Bone marrow (tissue), 2 donors: ENCODE measurements at places on chromosomes 3 and 15.

- no peak for DNase-seq
These were observed 14.3 kb downstream of the SMC4 start for GRCh38 chr3:160413613-160414248.

DNA sequence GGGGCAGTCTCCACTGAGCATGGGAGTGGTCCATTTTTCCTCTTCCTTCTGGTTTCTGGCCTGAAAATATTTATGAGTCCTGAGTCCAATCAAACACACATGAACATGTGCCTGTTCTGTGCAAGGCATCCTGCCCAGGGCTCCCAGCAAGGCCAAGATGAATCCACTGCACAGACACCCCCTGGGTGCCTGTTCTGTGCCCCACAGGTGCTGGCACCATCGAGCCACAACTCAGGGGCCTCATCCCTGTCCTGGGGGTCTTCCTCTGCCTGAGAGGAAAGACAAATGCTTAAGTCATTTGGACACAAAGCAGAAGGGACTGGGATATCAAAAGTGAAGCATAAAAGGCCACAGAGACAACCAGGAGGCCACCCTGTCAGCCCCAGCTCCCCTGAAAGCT, 87.4 kb upstream of the IQSEC1 start:
- DNase-seq: no peak

- no peak for DNase-seq
These were observed 99.8 kb downstream of the NSUN3 start for GRCh38 chr3:94162700-94163099.

GRCh38 chr3:37661615-37662306, 199.9 kb upstream of the CTDSPL start:
- DNase-seq: no peak

DNA sequence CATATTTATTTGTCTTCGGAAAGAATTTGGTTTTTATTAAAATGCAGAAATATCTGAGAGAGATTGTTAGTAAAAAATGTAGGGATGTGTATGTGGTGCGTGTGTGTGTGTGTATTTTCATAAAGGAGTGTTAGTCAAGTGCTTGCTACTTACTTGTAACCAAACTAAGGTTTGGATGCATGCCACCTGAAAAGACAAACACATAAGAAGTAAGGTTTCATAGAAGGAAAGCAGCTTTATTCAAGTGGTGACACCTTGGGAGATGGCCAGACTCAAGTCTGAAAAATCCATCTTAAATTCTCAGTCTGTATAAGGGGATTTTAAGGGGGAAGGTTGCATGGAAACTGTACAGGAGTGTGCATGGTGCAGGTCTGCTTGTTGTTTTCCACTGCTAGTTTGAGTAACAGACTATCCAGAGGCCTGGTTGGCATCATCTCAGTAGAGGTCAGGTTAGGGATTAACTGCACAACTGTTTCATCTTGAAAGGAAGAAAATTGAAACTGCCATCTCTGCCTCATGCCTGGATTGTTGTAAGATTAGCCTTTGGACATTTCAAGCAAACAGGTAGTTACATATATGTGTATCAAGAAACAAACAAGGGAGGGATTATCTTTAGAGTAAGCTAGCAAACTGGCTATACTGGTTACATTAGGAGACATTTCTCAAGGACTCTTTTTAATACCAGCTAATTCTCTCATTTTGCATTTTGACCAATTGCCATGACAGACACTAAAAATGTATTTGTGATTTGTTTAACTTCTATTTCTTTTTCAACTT, 196.7 kb downstream of the EPHA6 start:
- DNase-seq: no peak

DNA sequence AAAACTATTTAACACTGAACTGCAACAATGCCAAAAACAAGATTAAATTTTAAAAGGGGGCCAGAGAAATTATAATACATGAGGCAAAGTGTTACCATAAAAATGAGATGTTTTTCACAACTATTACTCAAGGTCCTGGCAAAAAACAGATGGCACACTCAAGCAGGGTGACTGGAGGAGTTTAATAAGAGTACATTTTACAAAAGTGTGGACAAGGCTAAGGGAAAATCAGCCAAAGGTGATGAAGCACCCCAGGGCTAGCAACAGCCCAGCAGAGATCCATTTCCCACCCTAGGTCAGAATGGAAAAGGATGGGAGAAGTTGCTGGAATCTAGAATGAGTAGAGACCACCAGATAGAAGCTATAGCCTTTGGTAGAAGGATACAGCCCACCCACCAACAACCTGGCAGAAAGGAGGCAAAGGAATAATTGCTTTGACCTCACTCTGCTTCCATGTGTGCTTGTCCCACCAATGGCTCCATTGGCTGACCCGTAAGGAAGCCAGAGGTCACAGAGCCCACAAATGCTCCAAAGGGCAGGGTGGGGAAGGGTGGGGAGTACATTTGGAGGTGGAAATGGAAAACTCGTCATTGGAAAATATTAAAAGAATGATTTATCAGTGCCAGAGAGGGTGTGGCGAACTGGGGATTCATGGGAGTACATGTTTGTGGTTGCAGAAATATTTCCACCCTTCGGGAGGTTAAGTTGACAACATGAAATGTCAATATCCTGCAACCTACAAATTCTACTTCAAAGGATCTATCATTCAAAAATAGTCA, 161.0 kb upstream of the UBE2E2 start:
- no peak for DNase-seq

DNA sequence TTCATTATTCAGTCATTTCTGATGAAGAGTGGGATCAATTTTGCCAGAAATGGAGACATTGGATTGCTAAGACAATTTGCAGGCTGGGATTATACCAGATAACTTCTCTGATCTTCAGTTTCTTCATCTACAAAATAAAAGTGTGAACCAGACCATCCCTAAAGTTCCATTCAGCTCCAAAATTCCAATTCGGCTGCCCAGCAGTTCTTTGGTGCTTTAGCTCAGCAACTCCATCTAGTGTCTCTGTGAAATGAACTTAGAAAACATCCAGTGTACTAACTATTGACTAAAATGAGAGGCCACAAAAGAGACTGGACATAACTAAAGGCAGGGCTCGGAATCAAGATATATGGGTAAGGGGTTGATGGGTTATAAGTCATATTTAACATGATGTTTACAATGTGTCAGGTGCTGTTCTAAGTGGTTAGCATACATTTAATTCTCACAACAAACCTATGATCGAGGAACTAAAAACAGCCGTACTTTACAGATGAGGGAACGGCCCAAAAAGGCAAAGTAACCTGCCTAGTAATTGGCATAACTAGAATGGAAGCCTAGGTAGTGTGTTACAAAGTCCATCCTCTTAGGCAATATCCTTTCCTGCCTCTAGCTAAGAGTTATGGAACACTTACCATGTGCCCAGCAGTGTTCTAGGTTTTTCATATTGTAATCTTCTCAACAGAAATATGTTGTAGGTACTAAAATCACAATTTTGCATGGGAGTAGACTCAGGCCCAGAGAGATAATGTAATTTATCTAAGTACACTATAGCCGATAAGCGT, 17.0 kb downstream of the THAP10 start:
- no peak for DNase-seq

- no peak for DNase-seq
These were observed 54.8 kb downstream of the ANAPC13 start for GRCh38 chr3:134430950-134431445.

GRCh38 chr15:59694779-59695178, 5.7 kb upstream of the BNIP2 start:
- DNase-seq: no peak

DNA sequence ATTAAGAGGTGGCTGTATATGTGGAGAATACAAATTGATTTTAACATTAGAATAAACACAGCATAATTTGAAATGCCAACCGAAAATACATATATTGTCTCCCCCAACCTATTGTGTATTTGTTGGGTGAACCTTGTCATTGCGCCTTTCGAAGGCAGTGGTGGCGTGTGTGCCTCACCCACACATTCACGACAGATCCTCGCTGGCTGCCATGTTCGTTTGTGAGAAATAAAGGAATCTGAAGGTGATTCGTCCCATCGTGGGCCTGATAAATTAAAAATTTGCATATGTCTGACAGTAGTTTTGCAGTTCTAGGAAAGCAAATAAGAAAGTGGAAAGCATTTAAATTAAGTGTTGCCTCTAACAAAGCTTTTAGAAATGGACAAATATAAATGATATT, 222.8 kb upstream of the TOPAZ1 start:
- no peak for DNase-seq

DNA sequence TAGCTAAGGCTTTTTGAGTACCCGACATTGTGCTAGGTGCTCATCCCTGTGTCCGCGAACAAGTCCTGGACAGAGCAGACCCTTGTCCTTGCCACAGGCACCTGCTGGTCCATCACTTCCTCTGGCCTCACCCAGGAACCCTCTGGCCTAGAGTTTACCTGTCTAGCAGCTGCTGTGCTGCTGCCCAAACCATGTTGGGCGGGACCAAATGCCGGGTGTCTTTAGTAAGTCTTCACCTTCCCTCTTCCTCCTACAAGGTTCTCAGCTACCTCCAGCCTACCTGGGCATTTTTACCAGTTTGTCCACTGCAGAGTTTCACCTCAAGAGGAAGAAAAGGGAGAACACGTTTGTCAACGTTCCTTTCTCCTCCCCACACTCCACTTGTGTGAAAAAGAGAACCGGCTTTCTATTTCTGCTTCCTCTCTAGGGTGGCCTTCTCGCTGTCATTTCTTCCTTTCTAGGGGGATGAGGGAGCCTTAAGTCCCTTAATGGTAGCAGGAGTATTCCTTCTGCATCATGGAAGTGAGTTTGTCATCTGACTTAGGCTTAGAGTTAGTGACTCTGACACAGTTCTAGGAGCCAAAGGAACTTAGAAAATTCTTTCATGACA, 80.4 kb upstream of the GCNT3 start:
- no peak for DNase-seq

DNA sequence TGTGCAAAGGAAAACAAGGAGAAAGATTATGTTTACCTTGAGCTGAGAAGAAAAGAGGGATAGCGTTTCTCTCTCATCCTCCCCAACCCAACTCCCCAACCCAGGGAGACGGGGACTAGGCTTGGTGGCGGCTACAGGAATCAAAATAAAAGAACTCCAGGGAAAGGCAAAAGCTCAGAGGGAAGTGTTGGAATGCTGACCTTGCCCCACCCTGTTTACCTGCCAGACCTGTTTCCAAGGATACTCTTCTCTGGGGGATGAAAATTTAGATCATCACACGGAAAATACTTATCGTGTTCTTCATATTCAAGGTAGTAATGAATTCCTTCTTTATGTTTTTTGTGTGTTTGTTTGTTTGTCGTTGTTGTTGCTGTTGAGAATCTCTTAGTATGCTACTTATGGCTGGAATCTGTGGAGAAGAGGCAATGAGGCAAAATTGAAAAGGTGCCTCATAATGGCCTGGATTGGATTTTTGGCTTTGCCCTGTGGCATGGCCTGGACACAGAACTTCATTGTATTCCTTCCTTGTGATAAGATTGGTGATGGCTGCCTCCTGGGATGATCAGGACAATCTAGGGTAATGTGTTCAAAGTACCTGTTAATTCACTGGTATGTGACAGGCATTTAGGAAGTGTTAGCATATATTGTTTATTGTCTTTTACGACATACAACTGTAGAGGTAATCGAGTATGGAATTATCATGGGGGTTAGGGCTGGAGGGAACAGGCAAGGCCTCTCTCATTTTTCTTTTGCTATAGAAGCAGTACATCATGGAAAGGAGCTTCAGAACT, 11.1 kb upstream of the TPRG1 start:
- no peak for DNase-seq

- DNase-seq: no peak
These were observed 56.4 kb upstream of the RASGRP1 start for GRCh38 chr15:38620851-38621594.

DNA sequence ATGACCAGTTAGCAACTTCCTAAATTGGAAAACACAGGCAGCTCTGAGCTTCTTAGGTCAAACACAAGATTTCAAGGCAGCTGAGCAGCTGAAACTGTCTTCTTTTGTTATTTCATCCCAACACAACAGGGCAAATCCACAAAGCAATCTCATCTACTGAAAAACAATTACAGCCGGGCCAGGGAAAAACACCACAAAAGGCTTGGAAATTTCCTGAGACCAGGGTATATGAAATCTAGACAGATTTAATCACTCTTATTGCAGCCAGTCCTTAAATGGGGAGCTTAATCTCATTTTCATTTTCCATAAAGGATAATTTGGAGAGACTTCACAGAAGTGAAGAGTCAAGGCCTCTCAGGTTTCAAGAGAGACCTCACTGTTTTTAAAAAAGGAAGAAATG, 181.8 kb downstream of the SSR3 start:
- DNase-seq: no peak
